Stimulated activated CD4-positive, alpha-beta T cell treated with anti-CD3 and anti-CD28 coated beads, Interleukin-2, amount 100 ng/mL, for 4 hours (primary cell): ENCODE measurements at places on chromosomes 2 and 18.

DNA sequence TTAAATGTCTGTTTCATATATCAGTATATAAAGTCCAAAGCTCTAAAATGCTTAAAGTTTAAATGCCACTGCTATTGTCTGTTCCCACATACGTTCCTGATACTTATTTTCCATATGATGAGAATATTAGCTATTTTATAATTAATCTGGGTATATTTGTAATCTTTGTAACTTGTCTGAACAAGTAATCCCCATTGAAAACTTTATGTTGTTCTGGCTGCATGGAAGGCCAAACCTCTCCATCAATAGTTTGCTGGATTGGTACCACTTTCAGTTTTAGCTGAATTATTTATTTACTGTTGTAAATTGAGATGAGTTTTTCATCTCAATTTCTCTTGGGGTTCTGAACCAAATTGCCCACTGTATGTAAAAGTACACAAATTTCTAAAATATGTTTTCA is 1.5 kb downstream of the MBD5 start:
- DNase-seq: no peak

DNA sequence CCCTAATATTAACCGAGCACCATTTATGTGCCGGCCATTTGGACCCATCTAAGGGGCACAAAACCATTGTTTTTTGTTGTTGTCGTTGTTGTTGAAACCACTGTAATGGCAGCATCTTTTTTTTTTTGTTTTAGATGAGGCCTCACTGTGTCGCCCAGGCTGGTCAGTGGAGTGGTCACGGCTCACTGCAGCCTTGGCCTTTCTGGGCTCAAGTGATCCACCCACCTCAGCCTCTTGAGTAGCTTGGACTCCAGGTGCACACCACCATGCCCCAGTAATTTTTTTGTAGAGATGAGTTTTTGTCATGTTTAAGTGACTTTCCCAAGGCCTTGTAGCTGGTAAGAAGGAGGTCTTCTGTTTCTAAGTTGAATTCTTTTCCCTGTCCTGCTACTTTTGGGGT is 33.0 kb downstream of the ASAP2 start:
- DNase-seq: no peak

DNA sequence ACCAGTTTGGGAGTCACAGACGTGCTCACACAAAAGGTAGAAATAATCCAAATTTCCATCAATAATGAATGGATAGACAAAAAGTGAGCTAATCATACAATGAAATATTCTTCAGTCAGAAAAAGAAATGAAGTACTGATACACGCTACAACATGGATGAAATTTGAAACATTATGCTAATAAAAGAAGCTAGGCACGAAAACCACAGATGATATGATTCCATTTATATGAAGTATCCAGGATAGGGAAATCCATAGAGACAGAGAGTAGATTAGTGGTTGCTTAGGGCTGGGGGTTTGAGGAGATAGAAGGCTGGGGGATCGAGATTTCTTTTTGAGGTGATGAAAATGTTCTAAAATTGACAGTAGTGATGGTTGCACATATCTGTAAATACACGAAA is 43.0 kb upstream of the ATP6V1B1 start:
- DNase-seq: no peak

DNA sequence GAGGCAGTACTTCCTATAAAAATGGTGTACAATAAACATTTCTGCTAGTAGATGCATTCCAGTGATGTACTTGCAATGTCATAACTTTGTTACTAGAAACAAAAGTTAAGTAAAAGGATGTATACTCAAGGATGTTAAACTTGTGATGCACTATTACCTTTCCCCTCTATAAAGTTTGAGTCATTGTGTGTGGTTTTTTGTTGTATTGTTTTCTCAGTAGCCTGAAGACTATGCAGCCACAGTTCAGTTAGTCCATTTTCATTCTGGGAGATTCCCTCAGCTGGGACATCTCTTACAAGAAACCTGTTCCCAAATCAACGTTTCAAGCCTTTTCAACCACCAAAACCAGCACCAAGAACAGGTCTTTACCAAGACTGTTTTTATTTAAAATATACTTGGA is 5.6 kb downstream of the ATP5MC3 start:
- no peak for DNase-seq

- DNase-seq: no peak
These were observed 36.2 kb upstream of the HS6ST1 start for GRCh38 chr2:128354726-128355470.

- no peak for DNase-seq
These were observed 199.6 kb upstream of the MMADHC start for GRCh38 chr2:149787206-149787605.

DNA sequence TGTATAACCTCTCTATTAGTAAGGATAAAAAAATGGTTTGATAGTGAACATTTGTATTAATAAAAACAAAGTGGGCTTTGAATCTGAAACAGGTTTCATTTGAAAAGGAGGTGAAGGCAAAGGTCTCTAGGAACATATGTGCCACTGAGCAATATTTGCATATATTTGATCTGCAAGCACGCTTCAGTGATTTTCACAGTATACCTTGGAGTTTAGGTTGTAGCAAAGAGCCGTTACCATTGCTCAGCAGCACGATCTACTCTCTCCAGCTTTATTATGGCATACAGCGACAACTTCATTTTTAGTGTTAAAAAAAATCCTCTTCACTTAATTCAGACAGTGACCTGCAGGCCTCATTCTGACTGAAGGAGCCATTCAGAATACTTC is 75.8 kb upstream of the ZEB2 start:
- DNase-seq: no peak
